Stimulated activated CD4-positive, alpha-beta T cell treated with anti-CD3 and anti-CD28 coated beads, Interleukin-4, amount 100 ng/mL, for 4 hours (primary cell): ENCODE measurements at places on chromosomes 6 and 20.

GRCh38 chr20:56005389-56005715 is at the start of gene CBLN4:
Gene CBLN4, minus strand, starts transcription at chr20:56005519. Its CDS starts 1,348 bp downstream, at chr20:56004171.
- no peak for DNase-seq

GRCh38 chr6:161374971-161375873 is 101.4 kb upstream of the AGPAT4 start:
- no peak for DNase-seq

DNA sequence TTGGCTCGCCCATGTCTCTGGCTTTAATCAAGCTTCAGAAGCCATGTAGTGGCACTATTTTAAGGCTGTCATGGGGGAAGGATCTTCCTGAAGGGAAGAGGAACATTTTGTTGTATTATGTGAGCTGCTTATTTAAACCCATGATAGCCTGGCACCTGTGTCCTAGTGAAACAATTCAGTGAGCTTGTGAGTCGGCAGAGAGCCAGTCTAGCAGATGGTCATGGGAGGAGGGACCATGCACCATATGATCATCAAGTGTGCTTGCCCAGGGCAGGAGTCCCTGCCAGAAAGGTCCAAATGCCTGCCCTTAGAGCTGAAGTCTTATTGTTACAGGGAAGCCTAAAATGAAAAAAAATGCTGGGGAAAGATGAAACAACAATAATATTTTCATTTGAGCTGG is 132.9 kb downstream of the PRDM13 start:
- DNase-seq, result no peak

GRCh38 chr6:154138793-154139192 is 99.8 kb downstream of the OPRM1 start:
- no peak for DNase-seq

DNA sequence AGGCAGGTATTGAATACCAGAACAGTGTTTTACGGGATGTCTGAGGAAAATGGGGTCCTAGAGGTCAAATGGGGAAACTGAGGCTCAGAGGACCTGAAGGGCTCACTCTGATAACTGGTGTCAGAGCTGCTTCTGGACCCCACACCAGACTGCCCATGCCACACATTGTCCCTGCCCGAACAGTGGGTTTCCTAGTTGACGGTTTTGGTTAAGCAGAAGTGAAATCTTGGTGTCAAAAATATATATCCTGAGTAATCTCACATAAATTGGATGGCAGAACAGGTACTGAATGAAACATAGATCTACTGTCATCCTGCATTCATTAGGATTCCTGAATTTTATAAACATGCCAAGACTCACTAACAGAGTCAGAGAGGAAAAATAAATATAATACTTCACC is 16.3 kb downstream of the NOX3 start:
- no peak for DNase-seq
